ENCODE measurements at places on chromosomes 2 and 18.

DNA sequence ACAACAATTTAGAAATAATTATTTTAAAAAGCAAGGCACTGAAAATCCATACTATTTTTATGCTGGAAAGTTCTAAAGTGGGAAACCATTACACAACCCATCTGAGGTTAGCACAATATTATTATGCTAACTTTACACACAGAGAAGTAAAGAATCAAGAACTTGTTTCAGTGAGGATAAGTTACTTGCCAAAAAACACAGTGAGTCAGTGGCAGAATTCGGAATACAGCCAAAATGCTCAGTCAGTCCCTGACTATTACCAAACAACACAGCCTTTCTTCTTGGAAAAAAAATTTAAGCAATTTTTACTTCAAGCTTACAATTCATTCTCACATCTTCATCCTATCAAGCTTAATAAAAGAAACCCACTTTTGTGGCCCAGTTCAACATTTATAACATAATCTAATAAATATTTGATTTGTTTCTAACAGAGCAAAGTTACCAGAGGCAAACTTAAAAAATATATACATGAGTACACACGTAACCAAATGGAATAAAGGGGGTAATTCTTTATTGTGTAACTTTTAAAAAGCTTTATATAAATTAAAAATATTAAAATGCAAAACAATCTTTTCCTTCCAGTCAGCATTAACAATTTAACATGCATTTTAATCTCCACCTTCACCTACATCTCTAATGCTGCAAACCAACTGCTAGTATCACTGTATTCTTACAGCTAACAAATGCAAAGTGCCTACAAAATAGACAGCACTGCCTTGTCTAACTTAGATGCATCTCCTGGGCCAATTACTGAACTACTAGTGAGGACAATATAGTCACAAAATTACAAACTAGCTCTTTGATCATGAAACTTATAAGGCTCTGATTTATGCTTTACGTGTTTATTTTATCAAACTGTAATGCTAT lies 55.2 kb downstream of the CCDC88A start:
- no peak for DNase-seq

- no peak for DNase-seq
Observed at GRCh38 chr2:120246546-120247300, 5.9 kb upstream of the RALB start.

DNA sequence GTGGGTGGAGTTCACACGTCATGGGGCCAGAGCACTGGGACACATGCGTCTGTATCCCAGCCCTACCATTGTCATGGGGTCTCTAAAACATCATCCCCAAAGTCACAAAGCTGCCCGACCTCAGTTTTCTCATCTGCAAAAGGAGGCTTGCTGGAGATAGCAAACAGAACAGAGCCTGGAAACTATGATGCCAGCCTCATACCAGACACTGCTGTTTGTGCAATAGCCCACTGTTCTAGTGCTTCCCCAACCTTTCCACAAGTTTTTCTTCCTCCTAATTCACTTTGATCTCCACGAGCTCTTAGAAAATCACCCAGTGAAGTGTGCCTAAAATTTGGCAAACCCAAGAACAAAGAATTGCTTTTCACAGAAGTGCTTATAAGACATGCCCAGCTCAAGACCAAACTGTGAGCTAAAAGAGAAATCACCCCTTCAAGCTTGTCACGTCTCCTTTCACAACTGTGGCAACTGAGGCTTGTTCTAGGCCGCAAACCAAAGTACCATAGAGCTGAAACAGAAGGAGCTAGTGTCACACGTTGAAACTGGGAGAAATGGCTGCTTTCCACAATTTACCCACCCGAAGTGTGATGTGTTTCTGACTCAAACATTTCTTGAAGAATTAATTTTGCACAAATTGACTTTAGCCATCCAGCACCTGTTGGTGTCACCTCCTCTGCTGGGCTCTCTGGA lies 162.7 kb upstream of the ID2 start:
- no peak for DNase-seq

- no peak for DNase-seq
Observed at GRCh38 chr2:14994721-14995120, 362.2 kb downstream of the LRATD1 start.

- no peak for DNase-seq
Observed at GRCh38 chr2:236955521-236956030, 130.1 kb upstream of the COPS8 start.

DNA sequence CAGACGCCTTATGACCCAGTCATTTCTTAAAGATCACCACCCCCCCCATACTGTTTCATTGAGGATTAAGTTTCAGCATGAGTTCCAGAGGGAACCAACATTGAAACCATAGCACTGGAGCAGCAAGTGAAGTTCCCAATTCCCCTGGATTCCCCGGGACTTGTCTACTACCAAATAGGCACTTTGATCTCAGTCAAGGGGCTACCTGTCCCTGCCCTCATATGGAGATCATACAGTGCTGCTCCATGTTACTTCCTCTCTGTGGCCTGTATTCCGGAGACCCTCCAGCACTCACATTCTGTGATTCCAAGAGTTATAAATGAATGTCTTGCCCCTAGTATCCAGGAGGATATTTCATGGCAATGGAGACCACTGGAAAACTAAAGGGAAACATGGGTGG lies 42.5 kb downstream of the RNF144A start:
- DNase-seq = no peak

DNA sequence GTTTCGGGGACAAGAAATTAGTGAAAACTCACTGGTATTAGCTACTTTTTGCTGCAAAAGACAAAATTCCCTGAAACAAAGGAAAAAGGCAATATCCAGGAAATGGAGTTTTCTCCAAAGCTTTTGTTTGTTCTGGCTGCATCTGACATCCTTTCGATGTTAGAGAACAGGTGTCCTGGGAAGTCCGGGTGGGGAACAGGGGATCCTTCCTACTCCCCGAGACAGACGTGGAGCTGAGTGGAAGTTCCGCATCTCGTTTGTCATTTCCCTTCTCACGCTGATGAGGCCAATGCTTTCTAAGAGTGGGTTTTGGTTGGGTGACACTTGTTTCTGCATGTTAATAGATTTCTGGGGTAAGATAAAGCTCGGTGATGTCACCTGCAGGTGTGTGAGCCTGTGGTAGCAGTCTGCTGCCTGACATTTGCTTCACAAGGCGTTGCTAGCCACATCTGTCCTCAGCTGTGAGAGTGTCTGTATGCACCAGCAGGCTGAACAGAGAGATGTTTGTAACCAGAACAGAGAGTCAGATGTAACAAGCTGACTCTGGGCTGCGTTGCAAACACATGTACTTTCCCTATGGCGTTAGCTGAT lies 125.9 kb downstream of the ACOXL start:
- no peak for DNase-seq

DNA sequence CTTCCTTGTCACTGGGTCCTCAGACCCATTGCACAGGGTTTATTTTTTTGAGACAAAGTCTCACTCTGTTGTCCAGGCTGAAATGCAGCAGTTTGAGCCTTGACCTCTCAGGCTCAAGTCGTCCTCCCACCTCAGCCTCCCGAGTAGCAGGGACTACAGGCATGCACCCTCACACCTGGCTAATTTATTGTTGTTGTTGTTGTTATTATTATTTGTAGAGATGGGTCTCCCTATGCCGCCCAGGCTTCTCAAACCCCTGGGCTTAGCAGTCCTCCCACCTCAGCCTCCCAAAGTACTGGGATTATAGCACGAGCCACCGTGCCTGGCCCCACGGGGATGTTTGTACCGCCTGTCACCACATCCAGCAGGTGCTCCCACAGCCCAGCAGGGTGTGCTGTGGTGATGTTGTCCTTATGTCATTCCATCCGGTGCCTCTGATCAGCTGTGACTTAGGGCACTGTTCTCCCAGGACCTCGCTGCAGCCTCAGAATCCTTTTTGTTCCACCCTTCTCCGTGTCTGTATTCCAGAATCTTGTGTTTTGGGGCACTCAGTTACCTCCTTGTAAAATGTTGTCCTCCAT lies 182.3 kb downstream of the INO80D start:
- peak; percentile 4 for DNase-seq

DNA sequence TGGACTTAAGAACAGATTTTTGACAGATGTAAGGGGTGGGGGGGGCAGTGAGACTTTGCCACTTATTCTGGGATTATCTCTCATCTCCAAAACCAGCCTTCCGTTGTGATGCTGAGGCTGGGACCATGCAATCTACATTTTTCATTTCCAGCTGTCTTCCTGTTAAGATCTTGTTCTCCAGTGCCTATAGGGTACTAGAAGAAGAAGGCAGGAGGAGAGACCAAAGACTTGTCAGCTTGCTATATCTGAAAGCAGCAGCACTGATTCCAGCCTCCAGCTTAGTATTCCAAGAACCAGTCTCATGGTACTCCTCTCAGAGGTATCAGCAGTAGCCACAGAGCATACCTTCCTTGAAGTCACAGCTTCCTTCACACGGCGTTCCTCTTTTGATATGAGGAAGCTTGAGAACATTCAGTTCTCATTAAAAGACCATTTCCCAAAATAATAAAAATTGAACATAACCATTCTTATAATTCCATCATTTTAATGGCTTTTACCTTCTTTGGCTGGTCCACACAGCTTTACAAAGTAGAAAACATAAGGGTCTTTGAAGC lies 49.8 kb downstream of the USP34 start:
- DNase-seq = no peak

DNA sequence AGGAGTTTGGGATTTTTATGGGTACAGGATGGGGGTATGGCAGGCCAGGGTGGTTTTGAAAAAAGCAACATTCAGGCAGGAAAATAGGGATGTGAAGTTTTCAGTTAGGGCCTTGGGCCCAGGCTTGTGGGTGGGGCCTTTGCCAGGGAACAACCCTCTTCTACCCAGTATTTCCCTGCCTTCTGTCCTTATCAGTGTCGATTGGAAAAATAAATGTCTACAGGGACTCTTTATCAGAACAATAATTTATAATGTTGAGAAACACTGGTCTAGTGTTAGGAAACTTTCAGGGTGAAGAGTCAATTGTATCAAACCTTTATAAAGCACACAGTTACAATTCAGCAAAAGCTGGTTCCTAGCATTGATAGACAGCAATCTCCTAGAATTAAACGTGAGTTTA lies 214.1 kb upstream of the NABP1 start:
- DNase-seq = no peak

- no peak for DNase-seq
Observed at GRCh38 chr2:94994914-94995552, 30.5 kb upstream of the MAL start.

DNA sequence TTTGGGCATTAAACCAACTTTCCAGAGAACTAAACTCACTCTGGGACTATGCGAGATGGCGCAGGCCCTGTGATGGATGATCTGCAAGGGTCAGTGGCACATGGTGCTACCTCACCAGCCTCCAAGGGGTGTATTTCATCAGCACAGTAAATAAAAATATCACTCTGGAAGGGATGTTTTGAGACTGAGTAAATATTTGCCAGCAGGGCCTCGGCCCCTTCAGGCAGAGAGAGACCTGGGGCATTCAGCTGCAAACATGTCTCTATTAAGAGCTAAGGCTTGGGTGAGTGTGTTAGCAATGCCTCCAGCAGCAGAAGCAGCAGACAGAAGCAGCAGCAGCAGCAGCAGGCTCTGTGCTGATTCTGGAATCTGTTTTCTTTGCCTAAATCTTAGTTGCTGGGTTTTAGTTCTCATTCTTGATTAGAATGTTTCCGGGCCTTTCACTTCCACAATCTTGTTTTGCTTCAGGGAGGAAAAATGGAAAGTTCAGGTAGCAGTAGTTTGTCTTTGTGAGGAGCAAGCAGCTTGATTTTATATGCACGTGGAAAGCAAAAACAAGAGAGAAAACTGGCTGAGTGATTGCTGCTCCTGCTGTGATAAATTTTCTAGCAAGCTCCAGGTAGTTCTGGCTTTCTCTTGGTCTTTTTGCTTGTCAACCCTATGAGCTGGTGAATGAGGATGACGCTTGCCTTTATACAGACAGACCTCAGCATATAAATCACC lies 18.6 kb downstream of the ADCYAP1 start:
- no peak for DNase-seq

GRCh38 chr2:178301649-178302238 lies 107.4 kb downstream of the OSBPL6 start:
- DNase-seq = no peak

GRCh38 chr2:231611273-231612108 lies 18.8 kb downstream of the TEX44 start:
- no peak for DNase-seq

DNA sequence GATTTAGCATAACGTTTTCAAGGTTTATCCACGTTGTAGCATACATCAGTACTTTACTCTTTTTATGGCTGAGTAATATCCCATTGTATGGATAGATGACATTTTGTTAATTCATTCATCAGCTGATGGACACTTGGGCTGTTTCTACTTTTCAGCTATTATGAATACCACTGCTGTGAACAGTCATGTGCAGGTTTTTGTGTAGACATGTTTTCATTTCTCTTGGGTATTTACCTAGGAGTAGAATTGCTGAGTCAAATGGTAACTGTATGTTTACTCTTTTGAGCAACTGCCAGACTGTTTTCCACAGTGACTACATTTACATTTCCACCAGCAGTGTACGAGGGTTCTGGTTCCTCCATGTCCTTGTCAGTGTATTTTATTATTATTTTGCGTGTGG lies 33.9 kb downstream of the COX7A2L start:
- peak; percentile 18 for DNase-seq

DNA sequence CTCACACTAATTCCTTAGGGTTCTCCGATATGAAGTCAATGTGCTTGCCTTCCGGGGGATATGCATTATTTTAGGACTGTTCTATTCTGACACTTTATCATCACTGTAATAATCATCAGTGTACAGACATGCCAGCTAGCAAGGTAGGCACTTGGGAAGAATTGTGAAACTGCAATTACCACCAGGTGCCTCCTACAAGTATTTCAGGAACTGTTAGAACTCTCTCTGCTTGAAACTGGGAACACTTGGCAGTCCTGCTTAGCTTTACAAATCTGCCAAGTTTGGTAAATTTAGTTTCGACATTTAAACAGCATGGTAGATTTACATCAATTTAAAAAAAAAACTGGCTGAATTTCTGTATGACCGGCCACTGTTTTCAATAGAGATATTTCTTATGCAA lies 128.7 kb downstream of the SATB2 start:
- DNase-seq = no peak

- no peak for DNase-seq
Observed at GRCh38 chr2:164554487-164554886, 66.8 kb downstream of the GRB14 start.

- no peak for DNase-seq
Observed at GRCh38 chr2:220887876-220888275, 684.2 kb downstream of the EPHA4 start.

GRCh38 chr2:136141510-136142149 lies 23.7 kb upstream of the CXCR4 start:
- peak; percentile 88 for DNase-seq

- DNase-seq = no peak
Observed at GRCh38 chr18:56835331-56835730, 184.2 kb downstream of the WDR7 start.

GRCh38 chr2:127437781-127438726 lies 19.8 kb downstream of the PROC start:
- DNase-seq = no peak

All from NCI-H1694 treated with DMSO at 0.1 percent for 48 hours (cell line).